ENCODE measurements at places on chromosomes 16 and 17. TPM values are rescaled to one million over a fixed set of nuclear protein-coding genes. Genes with fewer than 3 reads are reported as not detected.

DNA sequence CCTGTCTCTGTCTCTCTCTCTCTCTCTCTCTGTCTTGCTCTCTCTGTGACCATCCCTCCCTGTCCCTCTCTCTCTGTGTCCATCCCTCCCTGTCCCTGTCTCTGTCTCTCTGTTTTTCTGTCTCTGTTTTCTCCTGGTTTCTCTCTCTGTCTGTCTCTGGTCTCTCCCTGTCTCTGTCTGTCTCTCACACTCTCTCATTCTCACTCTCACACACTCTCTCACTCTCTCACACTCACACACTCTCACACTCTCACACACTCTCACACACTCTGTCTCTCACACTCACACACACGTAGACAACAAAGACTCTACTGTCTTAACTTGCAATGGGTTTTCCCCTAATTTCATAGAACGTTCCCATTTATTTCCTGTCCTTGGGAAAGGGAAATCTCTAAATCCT is 299.5 kb downstream of the FOXL1 start:
- DNase-seq: no peak

DNA sequence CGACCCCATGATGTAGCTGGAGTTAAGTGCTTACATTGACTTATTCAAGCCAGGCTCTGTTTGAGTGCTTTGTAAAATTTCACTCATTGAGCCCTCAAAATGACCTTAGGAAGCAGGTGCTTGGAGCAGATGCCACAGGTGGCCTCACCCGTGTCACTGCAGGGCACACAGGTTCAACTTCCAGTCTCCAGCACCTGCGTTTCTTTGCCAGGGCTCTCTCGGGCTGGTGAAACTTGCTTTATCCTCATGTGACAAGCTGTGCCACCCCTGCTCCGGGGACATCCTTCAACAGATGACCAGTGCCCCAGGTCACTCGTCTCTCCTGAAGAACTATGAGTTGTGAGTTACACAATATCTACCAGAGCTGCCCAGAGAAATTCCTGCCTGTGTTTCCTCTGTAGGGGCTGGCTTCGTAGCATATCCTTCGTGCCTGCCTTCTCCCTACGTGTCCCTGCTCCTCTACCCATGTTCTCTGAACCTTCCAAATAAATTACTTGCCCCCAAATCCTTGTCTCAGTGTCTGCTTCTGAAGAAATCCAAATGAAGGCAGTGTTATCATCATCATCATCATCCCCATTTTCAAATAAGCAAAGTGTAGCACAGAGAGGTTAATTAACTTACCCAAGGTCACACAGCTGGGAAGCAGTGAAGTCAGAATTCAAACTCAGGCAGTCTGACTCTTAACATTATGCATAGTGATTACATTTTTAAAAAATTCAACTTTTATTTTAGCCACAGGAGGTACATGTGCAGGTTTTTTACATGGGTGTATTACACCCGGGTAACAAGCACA is 352.5 kb downstream of the NPIPA8 start:
- no peak for DNase-seq

GRCh38 chr17:48261297-48261880 is 153.8 kb downstream of the SNX11 start:
- DNase-seq: no peak

DNA sequence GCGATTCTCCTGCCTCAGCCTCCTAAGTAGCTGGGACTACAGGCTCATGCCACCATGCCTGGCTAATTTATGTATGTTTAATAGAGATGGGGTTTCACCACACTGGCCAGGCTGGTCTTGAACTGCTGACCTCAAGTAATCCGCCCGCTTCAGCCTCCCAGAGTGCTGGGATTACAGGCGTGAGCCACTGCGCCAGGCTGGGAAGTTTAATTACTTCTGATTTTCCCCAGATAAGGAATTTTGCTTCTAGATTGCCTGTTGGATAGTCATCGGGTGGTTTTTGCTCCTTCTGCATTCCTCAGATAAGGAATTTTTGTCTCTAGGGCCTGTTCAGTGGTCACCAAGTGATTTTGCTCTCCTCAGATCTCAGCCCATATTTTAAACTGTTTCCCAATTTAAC is 112.5 kb downstream of the MAP2K4 start:
- DNase-seq: no peak

GRCh38 chr17:8803531-8804420 is 4.6 kb upstream of the MFSD6L start:
- no peak for DNase-seq

GRCh38 chr16:68230176-68230571 is 5.8 kb downstream of the ESRP2 start:
- no peak for DNase-seq

The MMP2 gene
- polyA plus RNA-seq: 430 TPM

The TEX19 gene
- not detected for polyA plus RNA-seq
